NCI-H510A (cell line): ENCODE measurements at places on chromosomes 12 and 14.

DNA sequence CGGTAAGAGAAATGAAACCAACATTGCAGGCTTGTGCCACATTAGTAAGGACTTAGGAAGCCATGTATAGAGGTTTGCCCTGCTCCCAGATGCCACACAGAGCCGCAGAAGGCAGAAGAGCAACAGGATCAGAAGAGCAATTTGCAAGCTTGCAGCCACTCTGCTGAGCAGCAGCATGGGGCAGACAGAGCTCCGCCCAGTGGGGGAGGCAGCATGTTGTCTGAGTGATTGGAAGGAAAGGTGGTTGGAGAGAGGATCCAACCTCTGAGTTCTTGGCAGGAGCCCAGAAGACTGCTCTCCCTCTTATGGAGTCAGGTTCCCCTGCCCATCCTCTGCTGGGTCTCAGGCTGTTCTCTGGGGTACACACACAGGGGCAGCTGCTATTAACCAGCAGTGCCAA is 2.3 kb upstream of the KRT6A start:
- DNase-seq: peak; percentile 64

- no peak for DNase-seq
Observed at GRCh38 chr12:29589851-29590250, 92.4 kb upstream of the OVCH1 start.

- DNase-seq: no peak
Observed at GRCh38 chr14:103456167-103456835, 66.3 kb downstream of the CKB start.

DNA sequence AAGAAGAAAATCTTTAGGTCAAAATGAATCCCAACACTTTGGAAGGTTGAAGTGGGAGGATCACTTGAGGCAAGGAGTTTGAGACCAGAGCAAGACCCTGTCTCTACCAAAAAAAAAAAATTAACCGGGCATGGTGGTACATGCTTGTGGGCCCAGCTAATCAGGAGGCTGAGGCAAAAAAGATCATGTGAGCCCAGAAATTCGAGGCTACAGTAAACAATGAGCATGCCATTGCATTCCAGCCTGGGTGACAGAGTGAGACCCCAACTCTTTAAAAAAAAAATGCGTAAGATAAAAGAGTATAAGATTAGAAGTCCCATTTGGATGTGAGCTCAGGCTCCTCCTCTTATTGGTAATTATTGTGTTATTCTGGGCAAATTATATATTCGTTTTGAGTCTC is 30.8 kb upstream of the EVL start:
- DNase-seq: no peak

DNA sequence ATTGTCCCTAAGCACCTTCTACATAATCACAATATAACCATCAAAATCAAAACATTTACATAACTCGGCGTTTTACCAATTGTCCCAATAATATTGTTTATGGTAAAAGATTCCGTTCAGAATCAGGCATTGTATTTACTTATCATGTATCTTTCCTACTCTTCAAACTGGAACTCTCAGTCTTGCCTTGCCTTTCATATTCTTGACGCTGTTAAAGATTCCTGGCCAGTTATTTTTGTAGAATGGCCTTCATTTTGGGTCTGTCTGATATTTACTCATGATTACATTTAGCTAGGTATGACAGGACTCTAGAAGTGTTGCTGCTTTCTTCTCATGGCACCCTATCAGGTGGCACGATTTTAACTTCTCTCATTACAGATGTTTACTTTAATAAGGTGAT is 850 bp upstream of the HEATR5A start:
- no peak for DNase-seq

GRCh38 chr12:58283553-58283952 is 342.2 kb downstream of the ATP23 start:
- DNase-seq: no peak

- no peak for DNase-seq
Observed at GRCh38 chr12:49368240-49368600, 958 bp downstream of the SPATS2 start.

- DNase-seq: no peak
Observed at GRCh38 chr12:9347328-9348127, 139.3 kb upstream of the PZP start.

- no peak for DNase-seq
Observed at GRCh38 chr14:34374998-34375740, 86.9 kb downstream of the SPTSSA start.

- DNase-seq: no peak
Observed at GRCh38 chr14:73760598-73761586, 46.7 kb upstream of the PNMA1 start.

DNA sequence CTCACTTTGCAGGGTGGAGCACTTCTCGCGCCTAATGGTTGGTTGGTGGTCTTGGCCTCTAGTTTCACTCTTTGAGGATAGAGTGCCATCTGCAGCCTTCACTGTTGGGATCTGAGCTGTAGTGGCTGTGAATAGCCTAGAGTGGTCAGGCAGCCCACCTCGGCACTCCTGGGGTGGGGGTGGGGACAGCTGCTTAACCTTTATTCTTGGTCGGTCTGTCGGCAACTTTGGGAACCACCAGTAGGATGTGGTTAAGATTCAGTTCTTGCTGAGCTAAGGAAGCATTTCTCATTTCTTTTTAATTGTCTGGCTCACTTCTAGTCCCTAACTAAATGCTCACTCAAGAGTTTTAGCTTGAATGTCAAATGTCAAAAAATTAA is 21.1 kb downstream of the TMBIM6 start:
- no peak for DNase-seq

DNA sequence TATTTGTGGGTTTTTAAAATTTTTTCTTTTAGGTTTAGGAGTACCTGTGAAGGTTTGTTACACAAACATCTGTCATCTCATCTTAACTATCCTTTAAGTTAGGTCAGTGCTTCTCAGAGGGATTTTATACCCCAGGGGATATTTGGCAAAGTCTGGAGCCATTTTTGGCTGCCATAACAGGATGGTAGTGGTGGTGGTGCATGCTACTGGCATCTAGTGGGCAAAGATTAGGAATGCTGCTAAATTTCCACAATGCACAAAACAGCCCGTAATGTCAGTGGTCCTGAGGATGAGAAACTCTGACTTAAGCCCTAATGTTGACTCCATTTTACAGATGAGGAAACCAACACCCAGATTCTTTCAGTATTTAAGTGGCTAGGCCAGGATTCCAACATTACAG is 85.2 kb upstream of the MYF6 start:
- no peak for DNase-seq

DNA sequence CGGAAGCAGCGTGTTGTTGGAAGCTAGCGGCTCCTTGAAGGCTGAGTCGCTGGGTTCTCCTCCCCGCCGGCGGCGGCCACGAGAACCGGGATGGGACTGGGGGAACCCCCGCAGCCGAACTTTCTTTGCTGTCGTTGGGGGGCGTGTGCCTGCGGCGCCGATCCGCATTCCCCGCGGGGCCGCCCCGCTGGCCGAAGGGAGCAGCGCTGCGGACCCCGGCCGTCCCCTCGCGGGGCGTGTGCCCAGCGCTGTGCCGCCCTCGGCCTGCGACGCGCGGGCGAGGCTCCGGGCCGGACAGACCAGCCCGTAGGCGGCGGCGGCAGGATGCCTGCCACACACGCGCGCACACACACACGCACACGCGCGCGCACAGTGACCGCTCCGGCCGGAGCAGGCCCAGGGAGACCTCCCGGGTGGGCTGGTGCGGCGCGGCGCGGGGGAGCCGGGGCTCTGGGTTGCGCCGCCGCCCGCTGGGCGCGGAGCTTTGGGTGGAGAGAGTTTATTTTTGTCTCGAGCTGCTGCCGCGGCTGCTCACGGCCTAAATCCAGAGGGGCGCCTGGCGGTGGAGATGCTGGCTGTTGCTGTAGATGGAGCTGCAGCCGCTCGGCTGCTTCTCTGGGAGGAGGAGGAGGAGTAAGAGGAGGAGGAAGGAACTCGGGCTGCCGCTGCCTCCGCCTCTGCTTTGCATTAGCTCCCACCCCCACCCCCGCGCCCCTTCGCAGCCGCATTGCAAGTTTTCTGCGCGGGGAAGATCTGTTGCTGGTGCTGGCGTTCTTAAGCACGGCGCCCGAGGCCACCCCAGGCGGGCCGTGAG is at the start of gene SAMD4A:
Gene SAMD4A, plus strand, starts transcription at position 719 of the 814 bp plus-strand sequence. CDS start 789 bp downstream, outside the sequence.
- DNase-seq: peak; percentile 10

DNA sequence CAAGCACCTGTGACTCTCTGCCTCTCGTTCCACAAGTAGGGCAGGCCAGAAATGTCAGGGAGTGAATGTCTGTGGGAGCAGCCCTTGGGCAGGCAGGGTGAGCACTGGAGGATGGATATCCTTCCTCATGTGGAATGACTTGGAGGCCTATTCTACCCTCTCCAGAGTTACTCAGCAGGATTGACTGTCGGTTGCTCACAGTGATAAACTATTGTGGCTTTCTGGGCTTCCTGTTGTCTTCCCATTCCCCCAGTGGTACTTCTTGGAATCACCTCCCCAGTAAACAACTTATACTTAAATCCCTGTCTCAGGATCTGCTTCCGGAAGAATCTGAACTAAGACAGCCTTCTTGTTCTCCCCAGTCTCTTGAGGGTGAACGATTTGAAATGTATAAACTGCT is 79.6 kb upstream of the MANSC4 start:
- no peak for DNase-seq

DNA sequence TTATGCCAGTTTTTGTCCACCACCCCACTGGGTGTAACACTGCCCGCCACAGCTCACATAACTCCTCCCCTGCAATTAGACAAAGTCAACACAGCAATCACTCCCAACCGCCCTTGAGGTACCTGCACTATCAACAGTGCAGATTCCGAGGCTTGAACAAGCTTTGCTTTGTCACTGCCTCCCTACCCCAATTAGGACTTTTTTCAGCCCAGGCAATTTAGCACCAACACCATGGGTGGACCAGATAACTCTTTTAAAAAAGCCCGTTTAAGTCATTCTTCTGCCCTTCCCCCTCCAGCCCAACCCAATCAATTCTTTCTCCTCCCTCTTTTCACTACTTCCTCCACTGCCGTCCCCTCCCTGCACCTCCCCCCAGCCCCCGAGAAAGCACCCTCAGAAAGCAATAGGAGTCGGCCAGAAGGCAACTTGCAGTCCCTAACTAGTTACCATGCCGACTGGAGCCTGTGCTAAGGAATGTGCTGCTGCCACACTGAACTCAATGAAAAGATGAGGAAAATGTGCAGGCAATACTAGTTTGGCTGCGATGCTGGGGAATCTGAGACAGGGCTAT is 45.7 kb upstream of the OTX2 start:
- DNase-seq: peak; percentile 52

GRCh38 chr12:127810041-127810440 is 456.9 kb upstream of the TMEM132C start:
- DNase-seq: no peak

- no peak for DNase-seq
Observed at GRCh38 chr14:51400139-51400538, 160.1 kb downstream of the TMX1 start.

- DNase-seq: no peak
Observed at GRCh38 chr12:64097366-64098105, 124.6 kb downstream of the KICS2 start.

DNA sequence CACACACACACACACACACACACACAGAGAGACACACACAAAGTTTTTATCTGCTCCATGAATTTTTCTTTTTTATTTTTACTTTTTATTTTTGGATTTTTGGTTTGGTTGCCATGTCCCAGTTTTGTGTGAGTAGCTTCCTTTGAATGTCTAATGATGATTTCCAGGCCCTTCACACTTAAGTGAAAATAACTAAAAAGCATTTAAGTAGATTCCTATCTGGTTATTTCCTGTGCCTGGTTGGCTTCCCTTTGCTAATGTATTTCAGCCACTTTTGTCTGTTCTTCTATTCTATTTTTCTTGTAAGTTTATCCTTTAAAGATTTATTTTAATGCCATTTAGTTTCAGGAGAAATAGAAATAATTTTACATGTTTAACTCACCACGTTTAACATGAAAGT is 755.4 kb downstream of the SLC6A15 start:
- no peak for DNase-seq

- no peak for DNase-seq
Observed at GRCh38 chr14:100303179-100303578, 3.1 kb downstream of the SLC25A29 start.

DNA sequence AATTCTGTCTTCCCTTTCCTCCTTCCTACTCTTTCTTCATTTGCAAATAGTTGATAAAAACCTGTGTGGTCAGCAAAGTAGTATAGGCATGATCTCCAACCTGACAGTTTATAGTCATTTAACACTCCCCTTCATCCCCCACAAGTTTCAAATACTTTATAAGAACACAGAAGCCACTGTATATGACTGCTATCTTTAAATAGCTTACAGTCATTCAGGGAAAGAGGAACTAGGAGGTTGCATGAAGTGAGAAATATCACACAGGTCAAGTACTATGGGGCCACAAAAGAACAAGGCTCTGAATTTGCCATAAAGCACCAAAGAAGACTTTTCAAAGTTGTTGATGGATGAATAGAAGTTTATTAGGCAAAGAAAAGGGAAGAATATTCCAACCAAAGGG is 431.3 kb downstream of the NPAS3 start:
- no peak for DNase-seq

DNA sequence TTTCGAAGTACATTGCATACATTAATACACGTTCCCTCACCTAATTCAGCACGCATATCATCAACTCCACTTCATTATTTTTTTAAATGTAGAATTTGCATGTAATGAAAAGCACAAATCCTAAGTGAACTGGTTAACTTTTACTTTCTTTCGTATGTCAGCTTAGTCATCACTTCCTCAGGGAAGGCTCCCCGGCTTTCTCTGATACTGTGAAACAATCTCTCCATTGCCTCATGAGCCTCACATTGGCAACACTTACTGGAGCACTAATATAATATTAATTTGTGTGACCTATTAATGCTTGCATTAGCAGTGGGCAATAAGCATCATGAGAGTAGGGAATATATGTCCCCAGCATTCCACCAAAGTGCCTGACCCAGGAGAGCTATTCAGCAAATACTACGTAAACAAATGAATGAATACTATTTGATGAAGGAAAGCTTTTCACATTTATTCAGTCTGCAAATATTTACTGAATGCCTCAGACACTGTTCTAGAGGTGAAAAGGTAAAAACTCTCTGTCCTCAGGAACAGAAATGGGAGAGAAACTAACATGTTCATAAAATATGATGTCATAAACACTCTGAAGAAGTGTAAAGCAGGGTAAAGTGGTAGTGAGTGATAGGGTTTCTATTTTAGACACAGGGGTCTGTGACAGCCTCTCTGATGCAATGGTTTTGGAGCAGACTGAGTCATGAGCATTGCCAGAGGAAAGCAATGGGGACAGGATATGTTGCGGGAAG is 327.5 kb upstream of the DIO2 start:
- no peak for DNase-seq

- no peak for DNase-seq
Observed at GRCh38 chr14:20468764-20469241, 403 bp upstream of the PNP start.

DNA sequence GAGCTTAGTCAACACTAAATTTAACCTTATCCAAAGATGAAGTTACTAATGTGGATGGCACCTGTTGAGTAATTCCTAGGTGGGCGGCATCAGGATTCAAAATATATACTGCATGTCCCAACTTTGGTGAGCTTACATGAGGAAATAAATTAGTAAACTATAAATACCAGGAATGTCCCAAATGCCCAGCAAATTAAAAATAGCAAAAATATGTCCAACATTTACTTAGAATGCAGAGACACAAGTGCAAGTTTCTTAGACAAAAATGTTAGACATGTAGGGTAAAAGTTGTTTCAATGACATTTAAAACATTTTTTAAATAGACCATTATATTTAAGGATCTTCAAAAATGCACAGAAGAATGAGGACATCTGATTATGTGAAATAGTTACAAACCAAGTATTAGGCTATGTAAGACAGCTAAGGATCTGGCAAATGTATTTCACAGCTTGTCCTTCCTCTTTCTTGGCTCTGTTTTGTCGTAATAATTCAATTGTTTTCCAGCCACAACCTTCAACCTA is 115.9 kb downstream of the NAV3 start:
- DNase-seq: no peak

GRCh38 chr12:53145383-53146260 is 34.9 kb upstream of the ZNF740 start:
- DNase-seq: no peak

GRCh38 chr12:53169644-53170043 is 10.9 kb upstream of the ZNF740 start:
- DNase-seq: no peak
